ENCODE measurements at places on chromosomes 12 and 14.
A peak's percentile ranks its signal among the peaks of the same experiment; 100 is the strongest.

DNA sequence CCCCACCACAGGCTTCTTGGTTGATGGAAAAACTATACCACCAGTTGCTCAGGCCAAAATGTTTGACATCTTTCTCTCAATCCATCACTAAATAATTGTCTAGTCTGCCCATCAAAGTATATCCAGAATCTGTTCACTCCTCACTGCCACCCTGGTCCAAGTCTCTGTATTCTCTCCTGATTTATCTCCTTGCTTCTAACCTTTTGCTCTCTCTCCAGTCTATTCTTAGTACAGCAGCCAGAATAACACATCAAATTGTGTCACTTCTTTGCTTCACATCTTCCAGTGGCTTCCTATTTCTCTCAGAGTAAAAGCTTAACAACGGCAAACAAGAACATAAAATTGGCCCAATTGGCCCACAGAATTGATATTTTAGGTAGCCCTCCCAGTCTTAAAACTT lies 272.8 kb downstream of the IPO8 start:
- no peak for DNase-seq

DNA sequence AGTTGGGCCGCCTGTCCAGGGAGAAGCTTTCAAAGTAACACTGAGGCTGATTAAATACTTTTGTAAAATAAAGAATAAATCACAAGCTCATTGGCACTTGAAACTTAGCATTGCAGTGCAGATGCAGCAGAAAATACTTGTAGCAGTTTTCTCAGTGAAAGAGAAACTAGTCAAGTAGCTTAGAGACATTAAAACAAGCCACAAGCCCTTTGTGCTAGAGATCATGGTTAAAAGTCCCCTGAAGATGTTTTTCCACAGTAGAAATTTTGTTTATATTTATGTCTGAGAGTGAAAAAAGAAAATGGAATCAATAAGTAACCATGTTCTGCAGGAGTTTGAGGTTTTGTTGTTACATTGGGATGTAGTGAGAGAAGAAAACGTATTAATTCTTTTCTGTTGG lies 5.9 kb downstream of the PSEN1 start:
- no peak for DNase-seq

- DNase-seq, result no peak
Observed at GRCh38 chr12:131466306-131466705, 244.6 kb upstream of the SFSWAP start.

GRCh38 chr12:6824901-6825381 lies 3.3 kb upstream of the P3H3 start:
- DNase-seq, result no peak

- DNase-seq, result no peak
Observed at GRCh38 chr12:63034601-63035000, 99.7 kb upstream of the PPM1H start.

- no peak for DNase-seq
Observed at GRCh38 chr12:39327510-39327909, 115.4 kb downstream of the KIF21A start.

DNA sequence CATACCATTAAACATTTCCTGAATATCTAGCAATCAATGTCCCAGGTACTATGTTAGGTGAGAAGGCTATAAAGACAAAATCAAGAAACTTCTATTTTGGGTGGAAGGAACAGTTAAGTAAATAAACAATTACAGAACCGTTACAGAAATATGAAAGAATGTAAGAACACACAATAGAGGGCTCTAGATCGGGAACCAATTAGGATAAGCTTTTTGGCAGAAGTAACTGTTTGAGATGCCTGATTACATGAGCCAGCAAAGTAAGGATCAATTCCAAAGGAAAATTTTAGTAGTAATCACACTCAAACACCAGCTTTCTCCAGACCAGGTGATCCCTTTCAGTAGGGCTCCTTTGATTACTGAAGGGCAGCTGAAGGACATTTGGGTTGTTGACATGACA lies 33.9 kb downstream of the PPP1R12A start:
- DNase-seq, result no peak

- DNase-seq, result peak; percentile 31
Observed at GRCh38 chr14:100533656-100534485, 53.3 kb downstream of the BEGAIN start.

- no peak for DNase-seq
Observed at GRCh38 chr12:44036875-44037443, 201.1 kb downstream of the TMEM117 start.

- peak; percentile 91 for DNase-seq
Observed at GRCh38 chr12:48296586-48297282, 54.0 kb downstream of the ZNF641 start.

- no peak for DNase-seq
Observed at GRCh38 chr12:1448336-1448735, 146.0 kb downstream of the FBXL14 start.

GRCh38 chr14:65425885-65426284 lies 13.4 kb downstream of the FUT8 start:
- no peak for DNase-seq

- DNase-seq, result no peak
Observed at GRCh38 chr12:104643093-104643818, 186.5 kb downstream of the CHST11 start.

GRCh38 chr12:32332446-32332845 lies 66.9 kb upstream of the FGD4 start:
- DNase-seq, result no peak

GRCh38 chr14:49447540-49448107 lies 138.6 kb downstream of the RPS29 start:
- DNase-seq, result no peak

- peak; percentile 73 for DNase-seq
Observed at GRCh38 chr14:31902002-31902401, 175.1 kb upstream of the ARHGAP5 start.

DNA sequence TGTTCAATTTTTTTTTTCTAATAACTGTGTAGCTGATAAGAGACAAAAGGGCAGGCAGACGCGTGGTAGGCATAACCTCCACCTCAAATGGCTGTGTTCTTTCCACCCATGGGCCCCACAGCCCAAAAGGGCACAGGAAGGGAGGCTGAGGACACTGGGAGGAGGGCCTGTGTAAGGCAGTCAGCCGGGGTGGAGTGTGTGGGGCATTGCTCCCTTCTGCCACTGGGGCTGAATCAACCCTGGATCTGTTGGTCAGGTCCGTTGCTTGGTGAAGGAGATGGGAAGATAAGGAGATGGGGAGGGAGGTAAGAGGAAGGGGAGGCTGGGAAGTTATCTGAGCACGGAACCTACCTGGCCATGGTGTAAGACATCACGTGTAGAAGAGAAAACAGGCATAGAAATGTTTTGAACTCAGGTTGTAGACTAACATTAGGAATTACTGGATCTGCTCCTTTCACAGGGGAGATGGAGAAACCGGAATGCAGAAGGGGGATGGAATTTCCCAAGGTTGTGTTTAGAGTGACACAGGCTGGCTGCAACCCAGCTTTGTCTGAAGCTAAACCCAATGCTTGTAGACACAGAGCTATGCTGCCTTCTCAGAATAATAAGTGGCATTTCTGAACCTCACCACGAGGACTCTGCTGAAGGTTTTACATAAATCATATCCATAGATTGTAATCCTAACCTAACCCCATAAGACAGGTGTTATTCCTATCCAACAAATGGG lies 138.5 kb upstream of the NOS1 start:
- DNase-seq, result no peak

GRCh38 chr14:55373784-55374705 lies 37.6 kb downstream of the ATG14 start:
- no peak for DNase-seq

DNA sequence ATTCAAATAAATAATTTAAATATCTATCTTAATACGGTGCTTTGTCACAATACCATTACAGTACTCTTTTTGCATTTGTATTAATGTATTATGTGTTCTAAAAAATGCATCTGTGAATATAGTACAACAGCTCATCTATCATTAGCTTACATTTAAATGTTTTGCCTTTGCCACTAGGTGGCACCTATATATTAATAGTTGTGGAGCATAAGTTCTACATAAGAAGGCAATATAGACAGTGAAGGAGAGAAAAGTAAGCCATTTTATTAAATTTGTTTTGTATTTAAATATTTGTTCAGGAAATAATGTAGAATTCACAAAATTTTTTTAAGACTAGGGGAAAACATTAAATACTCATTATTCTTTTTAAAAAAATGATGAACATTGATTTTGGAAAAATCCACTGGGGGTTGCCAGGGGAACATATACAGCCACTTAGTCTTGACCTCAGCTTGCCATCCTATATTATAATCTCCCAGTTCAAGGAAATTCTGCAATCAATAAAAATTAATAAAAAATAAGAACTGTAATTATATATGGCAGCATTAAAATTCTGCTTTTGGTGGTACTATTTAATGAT lies 9.8 kb downstream of the CCER1 start:
- DNase-seq, result peak; percentile 52

GRCh38 chr12:29152981-29153630 lies 4.0 kb downstream of the FAR2 start:
- DNase-seq, result no peak

DNA sequence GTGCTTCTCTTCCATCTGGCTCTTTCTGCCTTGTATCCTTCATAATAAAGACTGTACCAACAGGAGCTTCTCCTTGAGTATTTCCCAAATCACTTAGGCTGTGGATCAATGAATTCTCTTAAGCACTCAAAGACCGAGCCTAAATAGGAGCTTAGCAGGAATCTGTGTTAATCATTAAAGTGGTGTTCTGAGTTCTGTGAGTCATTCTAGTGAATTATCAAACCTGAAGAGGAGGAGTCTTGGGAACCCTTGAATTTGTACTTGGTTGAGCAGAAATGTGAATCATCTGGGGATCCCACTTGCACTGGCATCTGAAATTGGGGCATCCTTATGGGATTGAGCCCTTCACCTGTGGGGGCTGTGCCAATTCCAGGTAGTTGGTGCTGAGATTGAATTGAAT lies 946.2 kb downstream of the BCL11B start:
- DNase-seq, result no peak

- DNase-seq, result no peak
Observed at GRCh38 chr12:62530596-62530995, 64.0 kb downstream of the MON2 start.

DNA sequence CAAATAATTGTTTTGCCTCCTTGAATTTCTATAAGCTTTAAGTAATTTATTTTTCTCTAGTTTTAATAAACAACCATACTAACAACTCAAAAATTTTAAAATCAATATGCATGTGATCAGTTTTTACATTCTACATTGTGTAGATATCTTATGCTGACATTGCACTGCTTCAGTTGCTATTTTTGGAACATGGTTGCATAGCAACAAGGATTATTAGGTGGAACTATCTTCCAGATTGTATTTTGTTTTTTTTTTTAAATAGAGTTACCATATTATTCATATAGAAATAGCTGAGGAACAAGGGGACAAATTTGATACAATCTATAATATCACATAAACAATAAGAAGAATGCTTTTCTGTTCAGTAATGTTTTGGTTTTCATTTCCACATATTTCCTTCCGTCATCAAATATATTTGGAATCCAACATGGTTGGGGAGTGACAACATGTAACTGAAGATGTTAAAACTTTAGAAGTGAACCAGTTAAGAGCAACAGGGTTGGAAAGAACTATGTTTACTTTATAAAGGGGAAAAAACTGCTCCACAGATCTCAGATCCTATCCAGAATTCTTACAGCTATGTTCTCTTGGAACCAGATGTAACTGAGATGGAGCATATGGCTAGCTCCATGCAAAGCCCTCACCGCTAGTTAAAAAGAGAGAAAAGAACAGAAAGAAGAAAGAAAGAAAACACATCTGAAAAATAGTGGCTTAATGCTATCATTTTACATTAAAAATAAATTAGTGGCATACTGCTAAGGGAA lies 235.5 kb downstream of the NELL2 start:
- DNase-seq, result no peak

DNA sequence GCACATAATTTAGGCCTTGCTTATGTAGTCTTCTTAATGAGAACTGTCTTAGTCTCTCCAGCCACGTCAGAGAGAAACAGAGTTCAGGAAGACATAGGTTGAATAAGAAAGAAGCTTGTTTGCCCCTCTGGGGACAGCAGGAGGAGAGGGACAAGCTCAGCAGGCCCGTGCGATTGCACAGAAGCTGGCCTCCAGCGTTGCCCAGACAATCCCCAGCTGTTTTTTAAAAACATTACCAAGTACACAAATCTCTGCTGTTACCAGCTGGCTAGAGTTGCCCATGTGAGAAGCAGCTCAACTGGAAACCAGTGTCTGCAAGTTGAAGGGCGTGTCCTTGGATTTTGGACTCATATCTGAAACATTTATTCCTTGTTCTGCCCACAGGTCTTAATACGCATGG lies 232.6 kb downstream of the EFCAB11 start:
- DNase-seq, result peak; percentile 71

GRCh38 chr12:42603246-42603990 lies 13.9 kb upstream of the PRICKLE1 start:
- no peak for DNase-seq

GRCh38 chr14:67446371-67447032 lies 34.5 kb upstream of the PLEK2 start:
- DNase-seq, result peak; percentile 32

GRCh38 chr12:48907245-48907644 lies 18.0 kb downstream of the FKBP11 start:
- peak; percentile 69 for DNase-seq

DNA sequence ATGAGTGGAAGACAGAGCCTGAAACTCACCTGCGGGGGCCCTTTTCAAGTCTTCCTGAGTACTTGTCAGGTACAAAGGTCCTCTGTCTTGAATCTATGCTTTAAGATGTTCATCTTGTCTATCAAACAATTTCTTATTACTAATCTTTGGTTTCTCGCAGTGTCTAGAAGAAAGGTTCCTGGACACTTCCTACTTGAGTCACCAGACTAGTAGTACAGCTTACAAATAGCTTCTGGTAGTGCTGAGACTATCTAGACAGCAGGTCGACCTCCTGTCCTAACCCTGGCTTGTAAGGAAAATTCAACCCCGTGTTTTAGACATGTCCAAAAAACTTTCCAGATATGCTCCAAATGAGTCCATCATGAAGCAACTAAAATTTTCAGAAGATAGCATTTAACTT lies 11.2 kb upstream of the ARID2 start:
- DNase-seq, result no peak

- DNase-seq, result peak; percentile 44
Observed at GRCh38 chr14:76456200-76456599, 80.3 kb downstream of the ESRRB start.

DNA sequence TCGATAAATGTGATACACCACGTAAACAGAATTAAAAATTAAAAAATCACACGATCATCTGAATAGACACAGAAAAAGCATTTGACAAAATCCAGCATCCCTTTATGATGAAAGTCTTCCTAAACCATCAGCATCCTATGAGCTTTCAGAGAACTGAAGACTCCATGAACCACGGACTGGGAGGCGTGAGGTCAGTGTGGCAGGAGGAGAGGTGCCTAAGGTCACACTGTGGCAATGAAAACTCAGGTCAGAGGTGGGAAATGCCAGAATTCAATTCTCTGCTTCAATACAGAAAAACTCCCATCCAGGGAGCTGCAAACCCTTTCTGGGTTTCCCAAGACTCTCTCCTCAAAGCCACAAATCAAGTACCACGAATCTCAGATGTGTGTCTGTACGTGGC lies 51.6 kb downstream of the KDM2B start:
- no peak for DNase-seq

DNA sequence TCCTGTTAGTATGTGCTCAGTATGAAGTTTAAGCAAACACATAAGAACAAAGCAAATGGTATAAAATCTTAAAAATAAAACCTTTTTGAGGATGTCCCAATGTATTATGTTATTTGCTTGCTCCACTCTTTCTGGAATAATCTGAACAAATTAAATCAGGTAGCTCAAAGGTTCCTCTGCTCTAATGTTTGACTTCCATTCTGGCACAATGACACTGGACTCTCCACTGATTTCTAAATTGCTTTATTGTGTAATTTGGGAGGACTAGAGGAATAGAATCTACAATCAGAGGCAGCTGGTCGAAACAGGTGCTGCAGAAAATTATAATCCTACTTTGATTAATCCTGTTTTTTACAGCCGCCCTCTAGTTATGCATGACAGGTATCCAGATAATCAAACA lies 523.7 kb upstream of the FOXG1 start:
- no peak for DNase-seq

All from small intestine (tissue), 16 donors.